ENCODE measurements at places on chromosomes 5 and 9. TPM values are rescaled to one million over a fixed set of nuclear protein-coding genes. Genes with fewer than 3 reads are reported as not detected.

The SLC6A19 gene
- total RNA-seq: not detected

The ADGRD2 gene
- not detected for total RNA-seq

The TJP2 gene
- 72.1 TPM for total RNA-seq

The PTPRD gene
- 210 TPM for total RNA-seq

The FAM221B gene
- 0.21 TPM for total RNA-seq

The QRFP gene
- total RNA-seq: not detected

The LMAN2 gene
- 101 TPM for total RNA-seq

Data from urinary bladder (tissue), 4 donors.